Left lung (tissue), 14 donors: ENCODE measurements at places on chromosomes 16 and 17. TPM values are rescaled to one million over a fixed set of nuclear protein-coding genes. Genes with fewer than 3 reads are reported as not detected.

TNFRSF17 gene
- total RNA-seq, result 1.2 TPM

ARHGAP23 gene
- 51.0 TPM for total RNA-seq

DNA sequence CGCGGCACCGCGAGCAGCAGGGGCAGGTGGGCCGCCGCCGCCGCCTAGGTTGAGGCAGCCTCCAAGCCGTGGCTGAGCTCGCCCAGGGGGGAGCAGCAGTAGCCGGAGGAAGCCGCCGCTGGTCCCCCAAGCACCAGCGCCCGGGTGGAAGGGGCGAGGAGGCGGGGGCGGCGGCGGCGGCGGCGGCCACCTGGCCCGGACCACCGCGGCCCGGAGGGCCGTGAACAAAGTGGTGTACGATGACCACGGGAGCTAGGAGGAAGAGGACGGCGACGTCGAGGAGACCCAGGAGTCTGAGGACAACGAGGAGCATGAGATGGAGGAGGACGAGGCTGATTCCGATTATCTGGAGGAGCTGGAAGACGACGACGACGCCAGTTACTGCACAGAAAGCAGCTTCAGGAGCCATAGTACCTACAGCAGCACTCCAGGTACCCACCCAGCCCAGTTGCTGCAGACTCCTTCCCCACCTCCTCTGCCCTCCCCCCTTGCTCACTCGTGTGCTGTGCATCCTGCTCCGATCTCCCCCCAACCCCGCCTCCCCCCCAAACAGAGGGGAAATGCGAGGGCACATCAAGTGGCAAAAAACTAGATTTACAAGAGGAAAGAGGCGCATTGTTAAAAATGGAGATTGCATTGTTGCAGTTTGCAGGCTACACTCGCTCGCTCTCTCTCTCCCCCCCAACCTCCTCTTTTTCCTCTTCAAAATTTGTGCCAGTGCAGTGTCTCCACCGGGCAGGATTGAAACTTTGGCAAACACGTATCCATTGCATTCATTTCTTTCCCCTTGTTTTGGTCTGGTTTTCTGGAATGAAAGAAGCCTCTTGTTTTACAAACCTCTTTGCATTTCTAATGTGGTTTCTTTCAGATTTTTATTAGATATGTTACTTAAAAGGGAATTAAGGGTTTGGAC, 41.8 kb upstream of the AMZ2 start:
- peaks cover 3% of the 10 kb centered on the region for H3K4me1 ChIP-seq
- H3K27ac ChIP-seq, result peak overlapping the region; percentile 86
- peaks cover 13% of the 10 kb centered on the region for H3K36me3 ChIP-seq
- peaks cover 18% of the 10 kb centered on the region for H3K27me3 ChIP-seq
- peak overlapping the region; percentile 52 for H3K4me3 ChIP-seq
- no peak for DNase-seq

RNF43 gene
- total RNA-seq, result 13.4 TPM

HSD17B1 gene
- total RNA-seq, result 1.2 TPM

TPSB2 gene
- 3.0 TPM for total RNA-seq

- no peak overlapping the region for H3K4me3 ChIP-seq
- H3K4me1 ChIP-seq, result peaks cover 22% of the 10 kb centered on the region
- peak; percentile 44 for DNase-seq
- H3K36me3 ChIP-seq, result no peaks in the 10 kb centered on the region
Measured at GRCh38 chr17:17376362-17376761, 73.2 kb downstream of the NT5M start.

DNA sequence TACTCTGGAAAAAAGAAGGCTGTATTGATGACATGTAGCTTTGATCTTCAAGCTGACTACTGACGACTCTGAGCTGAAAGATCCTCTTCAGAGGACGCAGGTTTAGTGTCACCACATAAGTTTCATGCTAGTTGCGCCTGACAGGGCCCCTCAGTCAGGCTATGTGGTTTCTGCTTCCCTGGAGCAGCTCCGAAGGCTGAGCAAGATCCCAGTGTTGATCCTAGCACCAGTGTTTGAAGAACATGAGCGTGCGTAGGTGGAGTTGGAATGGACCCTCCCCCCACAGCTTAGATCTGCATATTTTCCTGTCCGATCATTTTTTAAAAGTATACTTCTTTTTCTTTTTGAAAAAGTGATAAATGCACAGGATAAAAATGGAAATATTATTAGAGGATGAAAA, 17.3 kb downstream of the BANP start:
- no peak overlapping the region for H3K4me3 ChIP-seq
- no peak overlapping the region for H3K27ac ChIP-seq
- H3K4me1 ChIP-seq, result peaks cover 32% of the 10 kb centered on the region
- H3K27me3 ChIP-seq, result no peaks in the 10 kb centered on the region
- peaks cover 7% of the 10 kb centered on the region for H3K36me3 ChIP-seq
- DNase-seq, result no peak

DNA sequence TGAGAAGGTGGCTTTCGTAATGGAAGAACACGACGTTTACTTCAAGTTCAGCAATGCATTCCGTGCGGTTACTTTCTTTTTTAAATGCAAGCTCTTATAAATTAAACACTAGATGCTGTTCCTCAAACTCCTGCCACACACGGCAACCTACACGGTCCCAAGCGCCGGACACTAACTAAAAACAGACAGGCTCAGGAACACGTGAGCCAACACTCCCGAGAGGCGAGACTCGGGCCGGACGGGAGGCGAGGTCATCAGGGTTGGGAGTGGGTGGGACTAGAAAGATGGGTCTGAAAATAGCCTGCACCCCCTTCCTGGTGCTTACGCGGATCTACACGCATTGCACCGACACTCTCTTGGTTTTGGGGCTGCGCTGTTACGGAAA, 6.4 kb downstream of the CLCN7 start:
- H3K4me1 ChIP-seq, result peaks cover 52% of the 10 kb centered on the region
- H3K36me3 ChIP-seq, result no peaks in the 10 kb centered on the region
- H3K27ac ChIP-seq, result no peak overlapping the region
- no peaks in the 10 kb centered on the region for H3K27me3 ChIP-seq

DNA sequence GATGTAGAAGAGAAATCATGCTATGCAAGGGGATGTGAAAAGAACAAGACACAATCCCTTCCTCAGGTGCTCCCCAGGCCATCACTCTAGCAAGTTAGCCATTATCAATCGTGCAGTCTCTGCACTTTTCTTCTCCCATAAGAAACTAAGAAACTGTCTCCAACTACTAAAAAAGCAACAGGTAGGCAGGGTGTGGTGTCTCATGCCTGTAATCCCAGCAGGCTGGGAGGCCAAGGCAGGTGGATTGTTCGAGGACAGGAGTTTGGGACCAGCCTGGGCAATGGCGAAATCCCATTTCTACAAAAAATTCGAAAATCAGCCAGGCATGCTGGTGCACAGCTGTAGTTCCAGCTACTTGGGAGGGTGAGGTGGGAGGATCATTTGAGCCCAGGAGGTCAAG, 13.8 kb downstream of the PARN start:
- peaks cover 83% of the 10 kb centered on the region for H3K36me3 ChIP-seq
- H3K27ac ChIP-seq, result no peak overlapping the region
- H3K4me3 ChIP-seq, result no peak overlapping the region

GRCh38 chr17:81484195-81484979, 28.2 kb downstream of the ACTG1 start:
- peak; percentile 99 for DNase-seq
- peaks cover 40% of the 10 kb centered on the region for H3K27me3 ChIP-seq
- peak overlapping the region; percentile 9 for H3K4me3 ChIP-seq
- H3K4me1 ChIP-seq, result peaks cover 12% of the 10 kb centered on the region
- H3K36me3 ChIP-seq, result no peaks in the 10 kb centered on the region
- H3K27ac ChIP-seq, result no peak overlapping the region

GRCh38 chr17:33113991-33114370, 122.3 kb downstream of the SPACA3 start:
- H3K27me3 ChIP-seq, result no peaks in the 10 kb centered on the region
- no peaks in the 10 kb centered on the region for H3K4me1 ChIP-seq
- H3K4me3 ChIP-seq, result no peak overlapping the region
- H3K27ac ChIP-seq, result no peak overlapping the region
- no peak for DNase-seq

TBC1D3 gene
- total RNA-seq, result not detected

DNA sequence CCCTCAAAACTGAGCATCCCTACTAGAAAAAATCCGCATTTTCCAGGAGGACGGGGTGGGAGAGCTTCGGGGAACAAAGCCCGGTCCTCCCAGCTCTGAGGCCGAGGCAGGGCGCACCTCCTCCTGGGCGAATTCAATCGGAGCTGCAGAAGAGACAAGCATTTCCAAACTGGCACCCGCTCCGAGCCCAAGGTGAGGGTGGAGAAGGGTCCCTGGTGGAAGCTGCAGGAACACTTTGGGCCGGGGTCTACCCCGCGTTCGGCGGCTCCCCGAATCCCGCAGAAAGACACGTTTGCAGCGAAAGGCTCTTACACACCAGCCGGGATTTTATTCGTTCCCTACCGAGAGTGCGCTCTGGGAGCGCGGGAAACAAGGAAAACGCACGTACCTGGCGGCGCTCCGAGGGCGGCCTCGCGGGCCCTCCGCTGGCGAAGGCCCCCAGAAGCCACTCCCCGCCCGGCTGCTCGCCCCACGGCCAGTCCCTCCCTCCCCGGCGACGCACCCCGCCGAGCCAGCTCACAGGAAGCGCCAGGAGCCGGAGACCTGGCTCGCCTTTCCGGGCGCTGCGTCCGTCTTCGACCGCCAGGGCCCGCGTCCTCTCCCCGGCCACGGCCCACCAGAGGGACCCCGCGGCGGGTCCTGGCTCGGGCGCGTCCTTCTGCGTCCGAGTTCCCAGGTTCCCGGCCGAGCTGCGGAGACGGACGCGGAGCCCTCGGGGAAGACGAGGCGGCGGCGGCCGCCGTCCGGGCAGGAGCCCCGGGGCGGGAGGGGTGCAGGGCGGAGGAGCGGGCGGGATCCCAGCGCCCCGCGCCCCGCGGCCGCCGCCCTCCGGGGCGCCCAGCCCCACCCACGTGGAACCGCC, 49.8 kb upstream of the BAHCC1 start:
- peak; percentile 70 for DNase-seq
- peaks cover 73% of the 10 kb centered on the region for H3K27me3 ChIP-seq
- no peaks in the 10 kb centered on the region for H3K36me3 ChIP-seq
- peak overlapping the region; percentile 78 for H3K4me3 ChIP-seq
- H3K4me1 ChIP-seq, result peaks cover 67% of the 10 kb centered on the region

DNA sequence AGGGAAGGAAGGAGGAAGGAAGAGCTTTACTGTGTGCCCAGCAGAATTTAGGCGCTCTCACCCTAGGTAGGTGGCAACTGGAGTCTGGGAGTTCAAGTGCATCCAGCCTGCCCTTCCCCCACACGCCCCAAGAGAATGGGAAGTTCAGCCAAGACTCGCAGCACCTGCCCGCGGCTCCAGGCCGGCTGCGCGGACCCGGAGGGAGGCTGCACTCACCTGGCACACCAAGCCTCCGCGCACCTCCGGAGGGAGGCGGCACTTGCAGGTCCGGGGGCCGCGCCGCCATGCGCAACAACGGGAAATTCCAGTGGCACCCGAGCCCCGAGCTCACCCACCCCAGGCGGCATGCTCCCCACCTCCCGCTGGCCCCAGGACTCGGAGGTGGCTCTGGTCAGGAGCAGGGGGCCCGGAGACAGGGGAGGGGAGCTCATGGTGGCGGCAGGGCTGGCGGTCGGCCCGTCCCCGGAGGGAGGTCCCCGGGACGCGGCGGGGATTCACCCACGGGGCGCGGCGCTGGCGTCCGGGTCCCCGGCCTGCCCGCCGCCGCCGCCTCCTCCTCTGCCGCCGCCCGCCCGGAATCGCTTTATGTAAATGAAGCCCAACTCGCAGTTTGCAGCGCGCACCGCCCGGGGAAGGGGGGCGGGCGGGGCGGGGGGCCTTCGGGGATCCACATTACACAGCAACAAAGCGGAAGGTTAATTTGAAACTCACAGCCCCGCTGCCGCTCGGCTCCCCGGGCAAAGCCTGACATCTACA, at the start of gene ZFHX3:
TSS of gene ZFHX3 (minus strand) at position 593 of the 756 bp plus-strand sequence. CDS start 87,983 bp downstream, outside the sequence.
- H3K27me3 ChIP-seq, result peaks cover 33% of the 10 kb centered on the region
- peak; percentile 75 for DNase-seq
- H3K4me3 ChIP-seq, result peak within 1 kb of the TSS; percentile 61
- H3K27ac ChIP-seq, result peak within 1 kb of the TSS; percentile 84
- peaks cover 20% of the 10 kb centered on the region for H3K4me1 ChIP-seq
- no peaks in the 10 kb centered on the region for H3K36me3 ChIP-seq

ABCA3 gene
- 334 TPM for total RNA-seq

DNA sequence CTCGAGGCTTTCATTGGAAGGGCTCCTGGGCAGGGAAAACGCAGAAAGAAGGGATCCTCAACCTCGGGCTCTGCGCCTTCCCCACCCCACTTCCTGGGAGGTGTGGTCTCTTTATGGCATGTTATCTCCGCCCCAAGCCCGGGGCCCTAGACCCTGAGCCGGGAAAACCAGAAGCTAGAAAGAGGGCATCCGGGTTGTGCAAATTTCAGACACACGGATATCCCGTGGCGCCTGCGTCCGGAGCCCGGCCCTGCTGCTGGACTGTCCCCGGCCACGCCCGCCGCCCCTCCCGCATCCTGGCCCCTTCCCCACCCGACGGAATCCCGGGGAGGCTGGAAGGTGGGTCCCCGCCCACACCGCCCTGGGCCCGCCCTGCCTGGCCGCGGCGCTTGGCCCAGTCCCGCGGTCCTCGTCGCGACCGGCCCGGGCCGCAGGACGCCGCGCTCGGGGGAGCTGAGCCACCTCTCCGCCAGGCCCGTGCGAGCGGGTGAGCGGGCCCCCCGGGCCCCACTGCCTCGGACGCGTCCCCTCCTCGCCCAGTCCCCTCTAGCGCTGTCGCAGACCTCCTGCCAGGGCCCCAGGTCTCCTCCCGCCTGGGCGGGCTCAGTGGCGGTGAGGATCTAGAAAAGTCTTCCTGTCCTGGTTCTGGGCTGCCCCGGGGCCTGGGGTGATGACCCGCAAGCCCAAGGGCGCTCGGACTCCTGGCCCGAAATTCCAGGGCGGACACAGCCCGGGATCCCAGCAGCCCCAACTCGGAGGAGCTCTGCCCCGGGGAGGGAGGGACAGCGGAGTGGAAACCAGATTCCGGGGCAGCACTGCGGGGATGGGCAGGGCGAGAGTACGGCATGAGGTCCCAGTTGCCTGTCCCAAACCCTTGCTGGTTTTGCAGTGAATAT, at the start of gene SLC16A5:
TSS of gene SLC16A5 (plus strand) at position 397 of the 896 bp plus-strand sequence. CDS start 5,683 bp downstream, outside the sequence.
- H3K4me3 ChIP-seq, result peak within 1 kb of the TSS; percentile 62
- no peaks in the 10 kb centered on the region for H3K27me3 ChIP-seq
- H3K27ac ChIP-seq, result peak within 1 kb of the TSS; percentile 98
- no peaks in the 10 kb centered on the region for H3K36me3 ChIP-seq
- DNase-seq, result peak; percentile 96

GRCh38 chr17:45752246-45752645, 31.9 kb upstream of the CRHR1 start:
- no peaks in the 10 kb centered on the region for H3K36me3 ChIP-seq
- H3K4me1 ChIP-seq, result no peaks in the 10 kb centered on the region
- H3K27me3 ChIP-seq, result no peaks in the 10 kb centered on the region
- no peak overlapping the region for H3K27ac ChIP-seq
- no peak for DNase-seq
- no peak overlapping the region for H3K4me3 ChIP-seq

- H3K4me1 ChIP-seq, result no peaks in the 10 kb centered on the region
- no peak overlapping the region for H3K4me3 ChIP-seq
- peaks cover 33% of the 10 kb centered on the region for H3K27me3 ChIP-seq
- H3K27ac ChIP-seq, result no peak overlapping the region
Measured at GRCh38 chr16:52552643-52553042, 5.7 kb upstream of the TOX3 start.

CACNB1 gene
- total RNA-seq, result 23.8 TPM
